ENCODE measurements at places on chromosomes 16 and 17.

- DNase-seq, result no peak
These were observed 162.2 kb upstream of the ZNF267 start for GRCh38 chr16:31711344-31711845.

GRCh38 chr17:51166987-51167931 is 1.0 kb downstream of the NME2 start:
- no peak for DNase-seq

DNA sequence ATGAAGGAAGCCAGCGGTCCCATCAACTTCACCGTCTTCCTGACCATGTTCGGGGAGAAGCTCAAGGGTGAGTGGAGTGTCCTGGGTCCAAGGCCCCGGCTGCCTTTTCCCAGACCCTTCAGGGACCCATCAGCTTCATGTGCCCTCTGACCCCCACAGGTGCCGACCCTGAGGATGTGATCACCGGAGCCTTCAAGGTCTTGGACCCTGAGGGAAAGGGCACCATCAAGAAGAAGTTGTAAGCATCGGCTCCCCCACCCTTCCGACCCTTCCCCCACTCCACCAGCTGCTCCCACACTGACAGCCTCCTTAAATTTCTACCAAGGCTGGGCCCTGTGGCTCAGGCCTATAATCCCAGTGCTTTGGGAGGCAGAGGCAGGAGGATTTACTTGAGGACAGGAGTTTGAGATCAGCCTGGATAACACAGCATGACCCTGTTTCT is 1.9 kb downstream of the MYL11 start:
- DNase-seq, result no peak

DNA sequence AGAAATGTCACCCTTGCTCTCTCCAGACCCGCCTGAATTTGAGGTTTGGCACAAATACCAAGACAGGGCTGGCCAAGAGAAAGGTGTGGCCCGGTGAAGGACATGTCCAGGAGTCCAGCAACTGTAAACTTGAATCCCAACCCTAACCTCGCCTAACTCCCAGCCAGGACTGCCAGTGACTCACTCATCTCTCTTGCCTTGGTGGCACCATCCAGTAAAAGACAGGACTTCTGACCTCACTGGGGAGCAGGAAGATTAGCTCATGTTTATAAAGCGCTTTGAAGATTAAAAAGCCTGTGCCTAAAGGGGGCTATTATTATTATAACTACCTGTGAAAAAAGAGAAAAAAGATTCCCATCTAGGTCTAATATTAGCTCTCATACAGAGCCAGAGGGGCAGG is 335.3 kb downstream of the SOX9 start:
- no peak for DNase-seq

GRCh38 chr16:61892531-61892930 is 143.7 kb downstream of the CDH8 start:
- no peak for DNase-seq

DNA sequence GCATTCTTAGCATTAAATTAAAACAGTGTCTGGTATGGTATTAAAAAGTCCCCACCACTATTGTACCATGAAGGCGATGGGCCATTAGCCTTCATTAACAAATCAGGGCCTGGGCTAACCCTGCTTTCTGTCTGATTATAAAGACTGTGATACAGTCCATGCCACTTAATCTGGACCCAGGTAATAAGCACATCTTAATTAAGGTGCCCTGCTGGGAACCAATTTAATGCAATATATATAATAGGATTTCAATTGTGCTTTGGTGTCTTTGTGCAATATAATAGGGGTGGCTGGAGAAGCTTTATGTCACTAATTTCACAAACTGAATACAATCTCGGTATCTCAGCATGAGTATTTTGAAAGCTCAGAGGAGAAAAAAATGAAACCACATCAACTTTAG is 64.4 kb upstream of the CDH8 start:
- DNase-seq, result no peak

- no peak for DNase-seq
These were observed 6.8 kb downstream of the CD300E start for GRCh38 chr17:74616696-74617095.

- no peak for DNase-seq
These were observed 11.4 kb upstream of the C16orf87 start for GRCh38 chr16:46842192-46842895.

DNA sequence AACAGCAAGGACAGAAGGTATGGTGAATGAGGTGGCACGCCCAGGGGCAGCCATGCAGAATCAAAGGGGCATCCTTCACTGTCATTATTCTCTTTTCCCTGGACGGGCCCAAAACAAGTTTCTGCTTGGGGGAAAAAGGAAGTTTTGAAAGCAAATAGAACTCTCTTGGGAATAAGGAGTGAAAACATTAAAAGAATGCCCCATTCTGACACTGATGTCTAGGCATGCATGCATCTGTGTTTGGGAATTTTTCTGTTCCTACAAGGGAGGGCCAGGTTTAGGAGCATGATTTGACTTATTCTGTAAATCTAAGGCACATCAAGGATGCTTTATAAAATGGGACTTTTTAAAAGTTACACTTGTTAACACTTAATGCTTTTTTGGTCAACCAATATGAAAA is 34.3 kb upstream of the SLC12A3 start:
- no peak for DNase-seq

GRCh38 chr16:15435216-15435864 is 952 bp downstream of the BMERB1 start:
- DNase-seq, result no peak

GRCh38 chr17:15334266-15334665 is 7.1 kb downstream of the TEKT3 start:
- DNase-seq, result no peak

- DNase-seq, result no peak
These were observed 658.6 kb upstream of the RBFOX1 start for GRCh38 chr16:6674071-6674470.

DNA sequence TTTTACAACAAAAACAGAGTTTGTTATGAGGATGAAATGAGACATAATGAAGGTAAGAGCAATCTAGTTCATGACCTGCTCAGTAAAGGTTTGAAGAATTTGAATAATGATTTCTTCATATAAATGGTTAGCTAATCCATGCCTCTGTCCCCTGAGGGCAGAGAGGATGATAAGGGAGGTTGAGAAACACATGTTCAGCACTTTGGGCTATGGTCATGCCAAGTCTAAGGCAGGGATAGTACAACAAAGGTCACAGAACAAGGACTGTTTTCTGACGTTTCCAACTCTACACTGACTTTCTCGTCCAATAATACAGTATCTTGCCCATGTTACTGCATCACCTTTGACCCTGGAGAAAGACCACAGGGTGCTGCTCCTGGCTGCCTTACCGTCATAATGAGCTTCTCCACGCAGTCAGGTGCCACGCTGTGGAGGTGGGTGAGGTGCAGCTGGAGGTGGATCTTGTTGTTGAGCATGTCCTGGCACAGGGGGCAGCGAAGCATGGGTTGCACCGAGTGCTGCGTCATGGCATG is 236.7 kb downstream of the ZFHX3 start:
- no peak for DNase-seq

DNA sequence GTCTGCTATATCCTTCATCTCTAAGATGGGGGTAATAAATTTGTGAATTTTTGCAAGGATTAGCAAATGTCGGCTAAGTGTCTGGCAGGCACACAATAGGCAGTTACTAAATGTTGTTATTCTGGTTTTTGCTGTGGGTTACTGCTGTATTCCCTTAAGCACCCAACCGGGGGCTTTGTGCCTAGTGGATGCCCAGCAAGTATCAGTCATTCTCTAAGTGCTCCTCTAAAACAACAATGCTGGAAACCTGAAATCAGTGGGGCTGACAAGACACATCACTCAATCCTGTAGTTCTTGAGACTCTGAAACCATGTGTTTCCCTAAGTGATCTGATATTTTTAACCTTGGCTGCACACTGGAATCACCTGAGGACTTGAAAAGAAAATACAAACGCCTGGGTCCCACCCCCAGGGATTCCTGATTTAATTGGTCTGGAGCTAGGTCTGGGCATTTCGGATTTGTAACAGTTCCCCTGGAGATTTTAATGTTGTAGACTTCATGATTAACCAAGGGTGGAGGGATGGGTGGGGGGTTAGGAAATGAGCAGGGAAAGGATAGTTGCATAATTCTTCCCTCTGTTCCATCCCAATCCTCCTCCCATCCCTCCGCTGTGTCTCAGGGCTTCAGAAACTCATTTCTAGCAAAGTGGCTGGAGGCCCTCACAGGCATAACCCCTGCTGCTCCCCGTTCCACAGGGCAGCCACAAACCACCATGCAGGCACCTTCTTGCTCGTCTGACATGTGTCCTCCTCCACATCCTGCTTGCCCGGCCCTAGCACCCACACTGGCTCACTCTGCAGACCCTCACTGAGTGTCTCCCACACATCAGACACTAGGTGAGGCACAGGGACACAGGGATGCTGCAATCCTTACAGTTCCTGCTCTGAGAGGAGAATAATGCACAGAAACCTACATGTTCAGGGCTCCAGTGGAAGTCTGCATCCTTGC is 61.7 kb upstream of the LYRM9 start:
- DNase-seq, result no peak

DNA sequence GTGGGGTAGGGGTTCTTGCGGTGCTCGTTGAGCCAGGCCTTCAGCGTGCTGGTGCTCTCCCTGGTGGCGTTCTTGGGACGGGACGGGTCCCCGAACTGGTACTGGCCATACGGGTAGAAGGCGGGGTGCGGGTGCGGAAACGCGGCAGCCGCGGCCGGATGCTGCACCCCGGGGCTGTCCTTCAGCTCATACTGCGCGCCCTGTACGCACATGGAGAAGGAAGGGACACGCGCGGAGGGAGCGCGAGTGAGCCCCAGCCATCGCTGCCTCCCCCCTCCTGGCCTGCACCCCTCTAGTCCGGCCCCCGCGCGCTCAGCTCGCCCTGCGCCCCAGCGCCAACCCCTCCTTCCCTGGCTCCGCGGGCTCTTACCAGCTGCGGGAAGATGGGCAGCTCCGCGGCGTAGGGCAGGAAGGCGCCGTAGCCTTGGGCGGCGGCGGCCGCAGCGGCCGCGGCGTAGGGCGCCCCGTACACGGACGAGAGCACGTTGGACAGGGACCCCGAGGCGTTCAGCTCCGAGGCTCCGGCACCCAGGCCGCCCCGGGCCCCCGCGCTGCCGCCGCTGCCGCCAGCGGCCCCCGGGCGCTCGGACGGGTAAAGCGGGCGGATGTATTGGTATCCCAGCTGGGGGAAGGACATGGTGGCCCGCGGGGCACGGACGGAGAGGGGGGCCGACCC is 1.0 kb downstream of the IRX3 start:
- DNase-seq, result no peak

DNA sequence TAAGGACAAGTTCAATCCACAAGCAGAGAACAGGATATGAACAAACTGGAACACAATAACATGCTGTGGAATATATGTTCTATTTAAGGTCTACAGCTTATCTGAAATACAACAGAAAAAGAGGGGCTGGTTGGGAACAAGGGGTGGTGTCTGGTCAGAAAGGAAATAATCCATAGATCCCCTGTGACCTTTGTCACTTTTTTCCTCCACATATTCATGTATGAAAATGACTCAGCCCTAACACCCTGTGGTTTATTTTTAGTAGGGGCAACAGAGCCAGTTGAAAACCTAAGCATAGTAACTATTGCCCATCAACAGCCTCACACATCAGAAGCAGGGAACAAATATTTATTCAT is 12.3 kb upstream of the SPAG9 start:
- no peak for DNase-seq

- DNase-seq, result no peak
These were observed 139.5 kb downstream of the MSI2 start for GRCh38 chr17:57395721-57396321.

DNA sequence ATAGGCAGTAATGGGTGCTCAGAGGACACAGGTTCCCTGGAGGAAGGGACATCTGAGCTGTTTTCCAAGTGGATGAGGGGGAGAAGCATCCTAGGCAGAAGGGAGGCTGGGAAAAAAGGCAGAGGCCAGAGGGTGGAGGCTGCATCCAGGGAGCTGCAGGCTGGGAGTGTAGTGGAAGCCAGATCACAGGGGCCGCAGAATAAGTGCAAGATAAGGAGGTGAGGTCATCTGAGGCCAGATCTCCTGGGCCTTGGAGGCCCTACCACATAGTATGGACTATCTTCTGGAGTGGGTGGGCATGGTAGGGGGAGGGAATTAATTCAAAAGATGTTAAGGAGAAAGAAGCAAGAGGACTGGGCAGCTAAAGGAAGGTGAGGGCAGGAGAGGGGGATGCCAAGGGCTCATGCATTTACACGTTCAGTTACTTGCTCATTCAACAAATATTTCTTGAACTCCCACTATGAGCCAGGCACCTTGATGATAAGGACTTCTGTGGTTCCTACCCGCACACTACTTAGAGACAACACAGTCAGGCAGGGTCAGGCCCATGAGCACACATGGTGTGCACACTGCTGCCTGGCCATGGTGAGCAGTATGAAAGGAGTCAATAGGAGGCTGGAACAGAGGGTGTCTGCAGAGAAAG is 2.4 kb upstream of the RIPOR1 start:
- no peak for DNase-seq

DNA sequence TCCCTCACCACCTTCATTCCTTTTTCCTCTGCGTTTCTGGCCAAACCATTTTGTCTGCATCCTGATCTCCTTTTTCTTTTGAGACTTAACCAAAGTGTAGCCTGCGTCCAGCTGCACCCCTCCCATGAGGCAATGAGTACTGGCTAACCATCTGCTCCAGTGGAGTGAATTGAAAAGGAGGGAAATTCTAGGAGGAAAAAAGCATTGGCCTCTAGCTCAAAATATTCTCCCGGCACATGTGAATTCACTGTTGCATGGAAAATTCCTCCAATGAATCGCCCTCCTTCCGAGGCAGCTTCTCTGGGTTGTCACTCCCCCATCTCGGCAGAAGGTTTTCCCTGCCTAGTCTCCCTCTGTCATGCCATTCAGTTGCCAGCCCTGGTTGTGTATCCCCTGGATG is 5.6 kb downstream of the RAP1GAP2 start:
- DNase-seq, result no peak

DNA sequence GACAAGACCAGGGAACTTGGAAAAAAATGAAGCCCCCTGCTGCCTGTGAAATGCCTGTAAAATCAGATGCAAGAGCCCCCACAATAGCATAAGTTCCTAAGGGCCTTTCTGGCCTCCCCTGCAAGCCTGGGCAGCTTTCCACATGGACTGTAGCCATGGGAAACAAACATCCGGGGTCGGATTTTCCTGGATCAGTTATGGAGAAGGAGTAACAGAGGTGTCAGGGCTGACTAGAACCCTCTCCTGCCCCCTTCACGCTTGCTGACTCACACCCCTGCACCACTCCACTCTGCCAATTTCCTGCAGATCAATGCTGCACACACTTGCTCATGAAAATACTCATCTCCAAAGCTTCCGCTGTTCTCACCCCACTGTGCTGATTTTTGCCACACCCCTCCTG is 258.6 kb downstream of the CBLN1 start:
- DNase-seq, result no peak
